Fibroblast of skin of left quadriceps (primary cell): ENCODE measurements at places on chromosomes 16 and 17.

GRCh38 chr17:56718515-56718914 lies 115.2 kb downstream of the C17orf67 start:
- no peak for DNase-seq

DNA sequence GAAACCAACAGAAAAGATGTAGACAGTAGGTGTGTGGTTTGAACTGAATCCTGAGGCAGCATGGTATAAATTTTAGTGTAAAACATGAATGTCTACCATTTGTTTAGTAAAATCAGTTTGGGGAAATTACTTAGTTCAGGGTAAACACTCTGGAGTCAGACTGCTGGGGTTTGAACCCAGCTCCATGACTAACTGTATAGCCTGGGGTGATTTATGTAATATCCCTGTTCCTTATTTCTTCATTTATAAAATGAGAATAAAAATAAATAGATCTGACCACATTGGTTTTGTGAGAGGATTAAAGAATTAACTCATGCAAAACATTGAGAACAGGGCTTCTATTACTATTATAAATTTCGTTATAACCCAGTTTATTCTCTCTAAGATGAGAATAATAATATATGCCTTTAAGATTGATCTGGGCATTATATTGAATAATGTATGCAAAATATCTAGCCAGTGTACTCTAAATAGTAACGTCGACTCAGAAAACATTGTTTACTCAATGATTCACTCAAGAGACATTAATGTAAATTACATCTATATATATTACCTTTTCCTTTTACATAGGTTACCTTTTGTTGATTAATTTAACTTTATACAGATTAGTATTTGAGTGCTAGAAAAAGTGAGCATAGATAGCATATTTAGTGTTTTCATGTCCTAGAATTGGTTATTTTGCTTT lies 120.6 kb upstream of the KCNJ16 start:
- DNase-seq = no peak

GRCh38 chr16:2919511-2920255 lies 8.0 kb downstream of the FLYWCH1 start:
- peak; percentile 35 for DNase-seq

- peak; percentile 9 for DNase-seq
Measured at GRCh38 chr17:52064791-52065211, 93.7 kb downstream of the CA10 start.

DNA sequence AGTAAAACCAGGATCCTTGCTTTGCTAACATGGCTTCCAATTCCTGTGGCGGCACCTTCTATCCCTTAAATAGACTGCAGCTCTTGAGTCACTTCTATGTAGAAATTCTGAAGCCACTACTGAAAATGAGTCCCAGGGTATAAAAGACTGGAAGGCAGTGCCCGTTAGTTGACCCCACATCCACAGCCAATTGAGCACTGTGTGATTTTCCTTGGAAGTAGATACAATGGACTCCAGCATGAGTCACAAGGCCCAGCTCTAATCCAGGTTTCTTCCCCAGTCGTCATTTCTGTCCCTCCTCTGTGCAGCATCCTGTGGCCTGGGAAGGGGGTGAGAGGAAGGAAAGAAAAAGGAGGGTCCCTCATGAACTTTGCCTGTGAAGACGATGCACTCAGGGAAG lies 69.5 kb downstream of the HLF start:
- DNase-seq = no peak

DNA sequence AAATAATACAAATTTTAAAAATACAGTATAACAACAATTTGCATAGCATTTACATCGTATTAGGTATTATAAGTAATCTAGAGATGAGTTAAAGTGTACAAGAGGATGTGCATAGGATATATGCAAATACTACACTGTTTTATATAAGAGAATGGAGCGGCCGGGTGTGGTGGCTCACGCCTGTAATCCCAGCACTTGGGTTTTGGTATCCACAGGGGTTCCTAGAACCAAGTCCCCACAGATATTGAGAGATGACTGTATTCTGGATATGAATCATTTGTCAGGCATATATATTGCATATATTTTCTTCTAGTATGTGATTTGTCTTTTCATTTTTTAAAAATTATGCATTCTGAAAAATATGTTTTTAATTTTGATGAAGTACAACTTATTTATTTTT lies 77.5 kb upstream of the MSI2 start:
- no peak for DNase-seq

- no peak for DNase-seq
Measured at GRCh38 chr16:1485847-1486496, 2.8 kb downstream of the PTX4 start.

GRCh38 chr17:13560935-13561334 lies 40.8 kb downstream of the HS3ST3A1 start:
- no peak for DNase-seq

DNA sequence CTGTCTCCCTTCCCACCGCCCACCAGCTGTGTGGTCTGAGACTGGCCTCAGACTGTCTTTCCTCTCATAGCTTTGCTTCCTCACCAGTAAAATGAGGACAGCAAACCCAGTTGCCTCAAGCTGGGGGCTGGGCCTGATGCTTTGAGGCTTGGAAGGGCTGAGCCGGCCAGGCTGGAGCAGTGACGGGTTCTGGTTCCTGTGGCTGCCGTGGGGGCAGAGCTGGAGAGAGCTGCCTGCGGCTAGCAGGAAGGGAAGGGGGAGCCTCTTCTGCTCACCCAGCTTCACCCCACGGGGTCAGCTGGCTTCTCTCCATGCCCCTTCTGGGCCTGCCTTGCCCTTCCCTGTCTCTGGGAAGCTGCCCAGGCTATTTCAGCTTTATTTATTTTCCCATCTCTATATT lies 23.7 kb downstream of the LASP1 start:
- DNase-seq = no peak

DNA sequence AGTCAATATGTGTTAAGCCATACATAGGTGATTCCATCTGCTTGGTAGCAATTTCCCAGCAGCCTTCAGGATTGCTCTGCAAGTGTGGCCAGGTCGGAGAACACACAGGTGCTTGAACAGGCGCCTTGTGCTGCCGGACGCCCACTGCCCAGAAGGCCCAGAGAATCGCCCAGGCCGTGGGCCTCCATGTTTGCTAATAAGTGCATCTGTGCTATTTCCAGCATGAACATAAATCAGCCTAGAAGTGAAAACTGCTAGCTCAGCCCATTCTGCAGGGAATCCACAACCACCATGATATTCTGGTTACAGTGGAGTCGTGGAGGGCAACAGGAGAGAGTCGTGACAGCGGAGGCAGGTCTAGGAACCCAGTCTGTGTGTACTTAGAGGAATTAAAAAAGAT lies 78.1 kb downstream of the ZFHX3 start:
- DNase-seq = no peak

GRCh38 chr17:61461586-61461966 lies 9.4 kb downstream of the TBX4 start:
- no peak for DNase-seq

DNA sequence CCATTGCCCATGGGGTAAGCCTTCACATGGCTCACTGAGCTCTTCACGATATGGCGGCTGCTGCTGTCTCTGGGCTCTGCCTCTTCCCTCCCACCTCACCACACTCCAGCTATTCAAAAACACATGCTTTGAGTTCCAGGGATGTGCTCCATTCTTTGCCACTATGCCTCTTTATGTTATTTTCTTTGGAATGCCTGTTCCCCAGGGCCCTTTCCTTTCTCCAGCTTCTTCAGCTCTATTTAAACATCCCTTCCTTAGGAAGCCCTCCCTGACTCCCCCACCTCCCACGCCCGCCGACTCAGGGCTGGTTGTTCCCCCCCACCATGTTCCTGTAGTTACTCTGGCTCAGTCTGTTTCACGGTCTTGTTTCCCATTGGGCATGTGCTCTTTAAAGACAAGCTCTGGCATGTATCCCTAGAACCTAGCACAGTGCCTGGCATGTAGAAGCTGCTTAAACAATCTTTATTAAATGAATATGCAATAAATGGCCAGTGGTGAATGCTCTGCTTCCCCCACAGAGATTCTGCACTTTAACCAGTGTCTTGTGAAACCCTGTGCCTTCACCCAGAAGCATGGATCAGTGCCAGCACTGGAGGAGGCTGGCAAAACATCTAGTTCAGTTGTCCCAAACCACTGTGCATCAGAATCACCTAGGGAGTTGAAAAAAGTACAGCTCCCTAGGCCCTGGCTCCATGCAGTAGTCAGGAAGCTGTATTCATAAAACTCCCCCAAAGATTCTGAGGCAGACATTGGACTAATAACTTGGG lies 6.9 kb downstream of the MYCBPAP start:
- no peak for DNase-seq

DNA sequence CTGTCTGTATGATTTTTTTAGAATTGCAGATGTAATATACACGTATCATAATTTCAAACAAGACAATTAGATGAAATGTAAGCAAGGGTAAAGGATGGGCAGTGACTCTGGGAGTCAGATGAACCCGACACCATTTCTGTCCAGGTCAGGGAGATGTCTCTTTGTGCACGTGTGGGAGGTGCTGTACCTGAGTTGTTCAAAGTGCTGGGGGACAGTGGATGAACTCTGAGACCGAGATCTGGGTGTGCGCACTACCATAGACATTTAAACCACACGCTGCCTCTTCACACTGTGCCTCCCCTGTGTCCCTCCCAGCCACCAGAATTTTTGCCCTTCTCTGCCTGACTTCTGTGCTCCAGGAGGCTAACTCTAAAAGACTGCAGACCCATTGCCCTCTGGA lies 5.9 kb upstream of the RGS9 start:
- no peak for DNase-seq
